LHCN-M2 (cell line): ENCODE measurements at places on chromosomes 12 and 14. TPM values are rescaled to one million over a fixed set of nuclear protein-coding genes. Genes with fewer than 3 reads are reported as not detected.

MANSC4 gene
- total RNA-seq, result not detected in 2 replicates

ZDHHC22 gene
- under 0.01 TPM in 1 of 2 replicates, not detected in the other for total RNA-seq

TNS2 gene
- 79.6 and 95.7 TPM in 2 replicates for total RNA-seq

ANKS1B gene
- total RNA-seq, result 0.06 and 0.11 TPM in 2 replicates

TMEM117 gene
- 12.5 and 23.5 TPM in 2 replicates for total RNA-seq

TAS2R13 gene
- 0.06 and 0.63 TPM in 2 replicates for total RNA-seq

ADCY4 gene
- total RNA-seq, result under 0.01 TPM in 1 of 2 replicates, not detected in the other

ACSS3 gene
- total RNA-seq, result 5.0 and 6.8 TPM in 2 replicates

MYO1A gene
- 0.06 TPM in 1 of 2 replicates, not detected in the other for total RNA-seq

RIMBP2 gene
- total RNA-seq, result not detected in 2 replicates

NOVA1 gene
- total RNA-seq, result 0.77 and 1.3 TPM in 2 replicates

SOAT2 gene
- not detected in 2 replicates for total RNA-seq

- no peak for DNase-seq
Observed at GRCh38 chr12:51777457-51777856, 71.1 kb downstream of the FIGNL2 start.

- DNase-seq, result no peak
Observed at GRCh38 chr14:33563191-33563900, 387.5 kb downstream of the EGLN3 start.

- no peak for DNase-seq
Observed at GRCh38 chr12:78398750-78399149, 465.8 kb upstream of the SYT1 start.

DNA sequence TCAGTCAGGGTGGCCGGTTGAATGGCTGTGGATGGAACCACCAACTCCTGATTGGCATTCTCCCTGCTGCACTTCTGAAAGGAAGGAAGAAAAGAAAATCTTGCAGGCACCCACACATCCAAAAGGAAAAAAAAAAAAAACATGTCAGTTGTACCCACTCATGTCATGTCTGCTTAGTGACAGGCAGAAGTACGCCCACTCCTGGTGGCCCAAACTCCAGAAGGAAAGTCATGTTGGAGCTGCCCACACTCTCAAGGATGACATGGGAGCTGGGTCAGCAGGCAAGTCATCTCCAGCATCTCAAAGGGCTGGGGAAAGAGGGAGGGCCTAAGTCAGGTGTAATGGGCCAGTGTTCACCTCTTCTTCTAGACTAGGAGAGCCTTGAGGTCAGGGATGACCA is 1079.1 kb downstream of the BCL11B start:
- DNase-seq, result no peak

- DNase-seq, result no peak
Observed at GRCh38 chr12:16636435-16637055, 30.6 kb upstream of the LMO3 start.

DNA sequence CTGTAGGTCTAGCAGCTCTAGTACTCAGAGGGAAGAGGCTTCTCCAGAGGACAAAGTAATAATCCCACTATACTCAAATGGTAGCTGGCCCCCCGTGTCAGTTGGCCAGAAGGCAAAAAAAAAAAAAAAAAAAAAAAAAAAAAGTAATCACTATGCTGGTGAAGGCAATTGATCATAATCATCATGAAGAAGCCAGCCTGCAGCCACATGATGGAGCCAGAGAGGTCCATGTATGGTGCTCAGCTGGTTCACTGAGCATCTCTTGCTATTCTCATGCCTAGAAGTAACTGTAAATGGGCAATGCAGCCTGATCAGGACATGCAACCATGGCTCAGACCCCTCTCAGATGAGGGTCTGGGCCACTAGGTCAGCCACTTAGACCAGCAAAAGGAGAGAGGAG is 378.8 kb downstream of the MED13L start:
- no peak for DNase-seq

DNA sequence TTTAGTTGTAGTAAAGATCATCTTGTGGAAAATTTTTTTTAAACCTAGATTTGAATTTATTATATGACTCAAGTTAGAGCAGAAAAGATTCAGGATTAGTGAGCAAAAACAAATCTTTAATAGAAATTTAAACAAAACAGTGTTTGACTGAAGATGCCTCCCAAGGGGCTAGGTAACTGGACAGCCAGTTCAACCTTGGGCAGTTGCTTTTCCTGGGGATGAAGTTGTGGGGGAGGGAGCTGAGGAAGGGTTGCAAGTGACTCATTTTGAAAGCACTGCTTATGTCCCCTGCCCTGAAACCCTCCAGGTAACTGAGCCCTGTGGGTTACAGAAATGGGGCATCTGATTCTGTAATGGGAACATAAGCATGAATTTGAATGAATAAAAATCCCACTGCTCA is 13.1 kb downstream of the CFAP54 start:
- no peak for DNase-seq

DNA sequence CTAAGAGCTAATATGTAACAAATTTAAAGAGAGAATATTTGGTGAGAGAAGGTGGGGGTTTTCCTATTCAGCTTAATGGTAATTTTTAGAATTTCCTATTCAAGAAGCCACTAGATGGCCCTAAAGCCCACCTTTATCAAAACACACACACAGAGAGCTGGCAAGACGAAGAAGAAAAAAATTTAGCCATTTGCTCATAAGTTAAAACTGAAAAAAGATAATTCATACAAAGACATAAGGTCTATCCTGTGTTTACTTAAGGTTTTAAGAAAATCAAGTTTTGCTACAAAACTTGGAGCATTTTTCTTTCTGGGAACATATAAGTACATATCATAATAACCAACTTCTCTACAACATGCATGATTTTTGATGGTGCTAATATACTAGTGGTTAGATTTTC is 46.8 kb upstream of the PCED1B start:
- peak; percentile 62 for DNase-seq

GRCh38 chr12:119013023-119013422 is 31.7 kb downstream of the SRRM4 start:
- no peak for DNase-seq

DNA sequence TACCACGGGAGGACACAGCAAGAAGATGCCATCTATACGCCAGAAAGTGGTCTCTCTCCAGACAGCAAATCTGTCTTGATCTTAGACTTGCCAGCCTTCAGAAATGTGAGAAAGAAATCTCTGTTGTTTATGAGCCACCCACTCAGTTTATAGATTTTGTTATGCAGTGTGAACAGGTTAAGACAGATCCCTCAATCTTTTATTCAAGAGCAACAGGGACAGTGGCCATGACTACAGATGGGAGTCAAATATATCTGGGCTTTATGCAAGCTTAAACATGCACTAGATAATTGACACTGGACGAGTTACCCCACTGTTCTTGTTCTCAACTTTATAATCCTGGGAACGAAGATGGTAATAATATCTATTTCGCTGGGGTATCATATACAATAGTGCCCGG is 288.7 kb downstream of the RPAP3 start:
- no peak for DNase-seq

GRCh38 chr14:104644656-104645378 is 40.2 kb upstream of the TMEM179 start:
- no peak for DNase-seq

GRCh38 chr14:20623798-20624197 is 17.7 kb downstream of the OR6S1 start:
- DNase-seq, result no peak

DNA sequence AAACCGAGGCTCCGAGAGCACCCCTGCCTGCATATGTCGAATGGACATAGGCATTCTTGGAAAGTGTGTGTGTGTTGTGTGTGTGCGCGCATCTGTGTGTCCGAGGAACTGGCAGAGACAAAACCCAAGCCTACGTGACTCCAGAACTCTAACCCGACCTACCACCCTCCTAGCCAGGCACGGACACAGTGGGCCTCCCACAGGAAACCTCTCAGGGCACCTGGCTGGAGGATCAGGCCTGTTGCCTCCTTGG is 556 bp upstream of the PGF start:
- no peak for DNase-seq

DNA sequence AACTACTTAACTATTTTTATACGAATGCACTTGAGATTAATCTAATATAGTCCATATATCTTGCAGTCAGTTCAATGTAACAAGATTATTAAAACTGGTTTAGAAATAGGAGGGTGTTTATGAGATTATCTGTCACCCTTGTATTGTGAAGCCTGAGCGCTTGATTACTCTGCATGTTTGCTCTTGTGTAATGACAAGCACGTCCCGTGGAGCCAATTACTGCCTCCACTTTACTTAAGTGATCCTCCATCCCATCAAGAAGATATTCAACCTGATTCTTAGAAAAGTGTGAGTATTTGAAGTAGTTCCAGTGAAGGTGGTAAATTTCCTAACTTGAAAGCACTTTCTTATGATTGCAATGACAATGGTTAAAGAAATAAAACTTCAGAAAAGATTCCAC is 415.2 kb upstream of the GARIN6 start:
- DNase-seq, result no peak

GRCh38 chr14:78904094-78904493 is 733.9 kb downstream of the NRXN3 start:
- DNase-seq, result peak; percentile 3

- peak; percentile 58 for DNase-seq
Observed at GRCh38 chr12:89567691-89568239, 41.9 kb upstream of the POC1B start.

DNA sequence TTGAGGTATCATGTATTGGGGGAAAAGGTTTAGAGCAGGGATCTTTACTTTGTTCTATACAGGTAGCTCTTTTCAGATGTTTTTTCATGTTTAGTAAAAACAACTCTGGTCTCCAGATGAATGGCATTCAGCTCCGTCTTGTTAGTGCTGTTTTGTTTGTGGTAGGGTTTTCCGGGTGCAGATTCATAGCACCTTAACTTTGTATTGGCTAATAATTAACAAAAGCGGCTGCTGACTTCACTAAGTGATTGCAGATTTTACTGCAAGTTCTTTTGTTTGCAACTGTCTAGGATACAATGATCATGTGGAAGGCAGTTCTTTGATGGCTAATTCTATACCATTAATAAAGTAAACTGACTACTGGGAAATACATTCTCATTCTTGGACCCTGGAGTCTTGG is 32.2 kb upstream of the BHLHE41 start:
- DNase-seq, result no peak

DNA sequence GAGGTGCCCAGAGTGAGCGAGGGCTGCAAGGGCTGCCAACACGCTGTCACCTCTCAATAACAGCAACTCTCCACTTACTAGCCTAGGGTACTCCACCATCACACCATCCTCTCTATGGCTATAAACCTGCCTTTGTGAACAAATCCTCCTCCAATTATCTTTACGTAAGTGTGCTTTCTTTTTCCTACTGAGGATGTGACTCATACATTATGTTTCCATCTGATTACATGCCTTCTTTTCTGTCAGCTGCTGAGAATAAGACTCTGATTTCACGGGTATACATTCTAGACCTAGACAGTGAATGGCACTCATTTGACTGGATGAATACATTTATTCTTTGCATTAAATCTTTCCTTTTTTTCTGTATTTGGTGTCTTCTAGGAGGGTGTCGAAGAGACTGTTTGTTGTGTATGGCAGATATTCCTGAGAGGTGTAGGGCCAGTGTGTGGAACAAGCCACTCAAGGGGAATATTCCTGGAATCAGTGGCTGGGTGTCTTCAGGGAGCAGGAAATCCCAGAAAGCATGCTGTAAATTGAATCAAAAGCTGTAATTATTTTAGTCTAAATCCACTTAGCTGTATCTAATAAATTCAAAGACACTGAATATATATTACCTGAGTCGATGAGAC is 327.3 kb upstream of the TMTC1 start:
- DNase-seq, result peak; percentile 57

- no peak for DNase-seq
Observed at GRCh38 chr12:112987561-112987960, 9.2 kb downstream of the OAS2 start.

- DNase-seq, result no peak
Observed at GRCh38 chr12:21771311-21771710, 3.2 kb downstream of the KCNJ8 start.

GRCh38 chr14:102878970-102879460 is 43.4 kb upstream of the AMN start:
- DNase-seq, result no peak

GRCh38 chr12:105436636-105437035 is 106.1 kb downstream of the C12orf75 start:
- no peak for DNase-seq

GRCh38 chr12:130588696-130589539 is 127.2 kb downstream of the RIMBP2 start:
- no peak for DNase-seq

- no peak for DNase-seq
Observed at GRCh38 chr12:118521036-118521370, 144.6 kb downstream of the SUDS3 start.

DNA sequence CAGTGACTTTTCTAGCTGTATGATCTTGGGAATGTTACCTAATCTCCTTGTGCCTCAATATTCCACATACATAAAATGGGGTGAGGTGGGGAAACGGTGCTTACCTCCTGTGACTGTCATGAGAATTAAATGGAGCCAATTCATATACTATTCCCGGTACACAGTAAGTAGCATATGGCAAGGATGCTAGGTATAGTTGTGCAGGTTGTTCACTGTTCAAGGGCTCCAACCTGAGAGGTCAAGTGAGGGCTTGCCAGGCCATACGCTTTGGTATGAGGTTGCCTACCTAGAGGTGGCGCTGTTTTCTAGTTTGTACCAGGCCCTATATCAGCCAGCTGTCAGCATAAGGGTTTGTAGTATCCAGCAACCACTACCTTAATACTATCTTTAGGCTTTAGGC is 3.6 kb upstream of the BATF start:
- peak; percentile 32 for DNase-seq
